ENCODE measurements at places on chromosomes 2 and 18.

DNA sequence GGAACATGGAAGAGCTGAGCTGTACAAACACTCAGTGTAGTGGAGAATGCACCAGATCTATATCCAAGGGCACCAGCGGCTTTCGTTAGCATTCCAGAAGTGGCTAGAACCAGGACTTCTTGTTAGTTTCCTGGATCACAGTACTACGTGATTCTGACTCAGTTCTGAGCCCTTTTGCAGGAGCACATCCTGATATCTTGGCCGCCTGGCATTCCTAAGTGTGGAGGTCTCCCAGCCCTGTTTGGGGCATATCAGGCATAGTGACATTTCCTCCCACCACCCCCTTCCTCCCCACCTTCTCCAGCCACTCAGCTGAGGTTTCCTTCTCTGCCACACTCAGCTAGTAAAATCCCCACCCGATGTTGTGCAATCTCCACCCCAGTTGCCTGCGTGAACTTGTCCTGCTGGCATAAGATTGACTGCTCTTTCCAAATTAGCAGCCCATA is 63.4 kb downstream of the BMP10 start:
- DNase-seq = no peak

DNA sequence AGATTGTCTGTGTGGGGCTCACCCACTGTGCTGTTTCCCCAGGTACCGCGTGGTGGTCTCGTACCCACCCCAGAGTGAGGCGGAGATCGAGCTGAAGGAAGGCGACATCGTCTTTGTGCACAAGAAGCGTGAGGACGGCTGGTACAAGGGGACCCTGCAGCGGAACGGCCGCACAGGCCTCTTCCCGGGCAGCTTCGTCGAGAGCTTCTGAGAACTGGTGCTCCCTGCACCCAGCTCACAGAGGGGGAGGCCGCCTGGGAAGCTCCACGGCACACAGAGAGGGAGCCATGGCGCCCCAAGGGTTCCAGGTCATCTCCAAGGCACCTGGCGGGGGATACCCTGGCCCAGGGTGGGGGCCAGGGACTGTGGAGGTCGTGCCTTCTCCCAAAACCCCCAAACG is 112.3 kb downstream of the SEPTIN10 start:
- DNase-seq = no peak

DNA sequence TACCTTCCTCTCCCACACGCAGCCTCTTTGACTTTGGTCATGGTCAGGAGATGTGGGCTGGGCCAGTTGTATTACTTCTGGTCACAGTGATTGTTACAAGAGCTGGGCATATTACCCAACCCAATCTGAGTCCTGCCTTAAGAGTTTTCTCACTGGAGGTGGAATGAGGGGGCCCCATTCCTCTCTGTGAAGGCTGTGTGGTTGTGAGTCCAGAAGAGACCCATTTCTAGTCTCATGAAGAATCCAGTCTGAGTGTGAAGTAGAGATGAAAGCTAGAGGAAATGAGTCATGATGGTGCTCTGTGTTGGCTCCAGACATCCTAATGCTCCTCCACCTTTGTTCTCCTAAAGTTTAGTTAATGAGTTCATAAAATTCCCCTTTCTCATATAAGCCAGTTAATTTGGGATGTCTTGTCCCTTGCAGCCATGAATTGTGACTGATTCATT is 50.8 kb upstream of the RASGRP3 start:
- no peak for DNase-seq

DNA sequence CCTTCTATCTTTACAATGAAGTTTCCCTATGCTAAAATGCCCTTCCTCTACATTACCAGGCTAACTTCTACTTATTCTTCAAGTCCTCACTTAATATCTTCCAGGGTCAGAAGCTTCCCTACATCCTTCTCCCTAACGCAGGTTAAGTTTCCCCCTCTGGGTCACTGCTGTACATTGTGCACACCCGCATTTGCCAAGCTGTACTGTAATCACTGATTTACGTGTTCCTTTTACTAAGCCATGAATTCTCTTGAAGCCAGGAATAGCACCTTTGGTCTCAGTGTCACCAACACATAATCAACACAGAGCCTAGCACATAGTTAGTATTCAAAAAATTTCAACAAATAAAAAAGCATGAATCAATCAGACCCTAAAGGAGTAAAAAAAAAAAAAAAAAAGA is 22.3 kb downstream of the ACVR1 start:
- no peak for DNase-seq

DNA sequence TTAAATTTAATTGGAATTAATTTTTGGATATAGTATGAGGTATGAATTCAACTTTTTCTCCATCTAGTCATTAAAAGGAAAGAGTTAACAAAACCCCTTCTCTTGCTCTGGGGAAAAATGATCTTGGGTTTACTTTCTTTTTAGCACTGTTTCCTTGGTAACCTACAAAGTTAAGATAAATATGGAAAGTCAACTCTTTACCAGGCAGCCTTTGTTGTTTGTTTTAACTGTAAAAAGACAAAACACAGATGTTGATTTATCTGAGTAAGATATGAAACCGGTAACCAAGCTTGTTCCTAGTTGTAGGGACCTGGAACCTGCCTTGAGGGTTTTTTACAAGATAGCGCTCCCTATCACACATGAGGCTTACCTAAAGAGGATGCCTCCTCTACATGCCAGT is 10.1 kb upstream of the SANBR start:
- no peak for DNase-seq

DNA sequence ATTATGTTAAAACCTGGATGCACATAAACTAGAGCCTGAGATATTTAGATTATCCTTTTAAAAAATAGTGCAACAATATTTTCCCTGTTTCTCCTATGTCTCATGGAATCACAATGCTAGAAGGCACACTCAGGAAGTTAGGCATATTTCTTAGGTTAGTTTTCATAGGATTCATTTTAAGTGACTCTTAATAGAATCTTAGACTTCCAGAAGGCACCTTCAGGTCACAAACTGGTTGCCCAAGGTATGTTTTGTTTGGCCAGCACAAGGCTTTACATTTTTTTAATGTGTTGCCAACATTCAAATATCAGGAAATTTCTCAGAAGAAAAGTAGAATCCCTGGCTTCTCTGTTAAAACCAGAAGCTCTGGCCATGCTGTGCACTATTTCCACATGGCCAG is 129.3 kb downstream of the LNPK start:
- no peak for DNase-seq

GRCh38 chr2:98869272-98869641 is 66.8 kb downstream of the CRACDL start:
- no peak for DNase-seq

DNA sequence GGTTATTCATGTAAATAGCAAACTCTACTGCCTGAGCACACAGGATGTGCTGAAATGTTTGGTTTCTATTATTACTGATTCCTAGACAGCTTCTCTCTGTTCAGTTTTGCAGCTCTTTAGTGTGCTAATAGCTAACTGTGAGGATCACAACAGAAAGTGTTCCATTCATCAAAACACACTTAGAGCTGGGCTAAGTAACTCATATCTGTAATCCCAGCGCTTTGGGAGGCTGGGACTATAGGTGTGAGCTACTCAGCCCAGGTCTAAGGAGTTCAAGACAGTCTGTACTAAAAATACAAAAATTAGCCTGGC is 63.2 kb downstream of the MOGAT1 start:
- no peak for DNase-seq

GRCh38 chr2:199191461-199191860 is 266.3 kb downstream of the SATB2 start:
- DNase-seq = no peak

DNA sequence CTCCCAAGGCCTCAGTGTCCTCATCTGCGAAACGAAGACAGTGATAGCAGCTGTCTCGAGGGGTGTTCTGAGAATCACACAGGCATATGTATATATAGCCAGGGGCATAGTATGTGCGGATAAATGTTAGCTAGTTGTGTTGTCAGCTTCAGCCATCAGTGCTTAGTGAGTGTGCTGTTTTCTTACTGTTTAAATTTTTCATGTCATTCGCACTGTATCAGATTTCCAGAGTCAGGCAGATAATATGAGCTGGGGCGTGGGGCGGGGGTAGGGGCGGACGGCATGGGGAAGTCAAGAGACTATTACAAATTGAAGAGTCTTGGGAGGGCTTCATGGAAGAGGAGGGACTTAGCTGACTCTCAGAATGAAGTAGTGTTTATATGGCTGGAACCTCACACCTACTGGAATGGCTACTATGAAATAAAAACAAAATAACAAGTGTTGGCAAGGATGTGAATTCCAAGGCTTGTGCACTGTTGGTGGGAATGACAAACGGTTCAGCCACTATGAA is 7.0 kb downstream of the TRAPPC12 start:
- DNase-seq = no peak

DNA sequence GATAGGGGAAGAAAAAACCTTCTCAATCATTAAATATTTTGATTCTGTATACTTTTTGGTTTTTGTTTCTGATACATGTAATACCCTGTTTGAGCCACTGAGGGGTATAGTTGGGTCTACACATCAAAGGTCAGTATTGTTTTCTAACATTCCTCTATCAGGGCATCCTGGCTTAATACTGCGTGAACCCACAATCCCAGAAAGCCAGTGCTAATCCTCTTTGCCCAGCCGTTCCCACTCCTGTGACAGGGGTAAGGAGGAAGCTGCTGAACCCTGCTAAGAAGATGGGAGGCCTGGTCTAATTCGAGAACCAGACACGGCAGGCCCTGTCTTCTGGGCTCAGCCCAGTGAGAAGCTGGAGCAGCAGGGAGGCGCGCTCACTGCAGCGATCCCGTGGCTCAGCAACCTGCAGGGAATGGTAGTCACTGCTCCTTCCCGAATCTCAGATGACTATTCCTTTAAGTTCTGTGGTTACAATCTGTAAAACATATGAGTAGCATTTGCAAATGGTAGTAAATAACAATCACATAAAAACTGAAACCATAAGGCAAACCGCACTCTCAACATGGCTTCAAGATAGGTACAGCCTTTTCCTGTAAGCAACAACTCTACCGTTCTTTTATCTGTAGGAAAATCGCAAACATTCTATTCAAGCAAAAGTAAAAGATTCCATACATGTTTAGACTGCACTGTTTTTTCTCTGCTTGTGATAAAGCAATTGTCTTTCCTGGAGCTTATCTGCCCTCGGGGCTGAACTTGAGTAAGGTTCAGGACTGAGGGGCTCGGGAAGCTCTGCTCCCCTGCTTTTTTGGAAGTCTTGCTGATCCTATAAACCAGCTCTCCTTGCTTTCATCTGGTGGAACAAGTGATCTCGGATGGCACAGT is 87.0 kb downstream of the EPB41L3 start:
- no peak for DNase-seq

- DNase-seq = no peak
Measured at GRCh38 chr2:79713131-79713785, 200.4 kb downstream of the CTNNA2 start.

DNA sequence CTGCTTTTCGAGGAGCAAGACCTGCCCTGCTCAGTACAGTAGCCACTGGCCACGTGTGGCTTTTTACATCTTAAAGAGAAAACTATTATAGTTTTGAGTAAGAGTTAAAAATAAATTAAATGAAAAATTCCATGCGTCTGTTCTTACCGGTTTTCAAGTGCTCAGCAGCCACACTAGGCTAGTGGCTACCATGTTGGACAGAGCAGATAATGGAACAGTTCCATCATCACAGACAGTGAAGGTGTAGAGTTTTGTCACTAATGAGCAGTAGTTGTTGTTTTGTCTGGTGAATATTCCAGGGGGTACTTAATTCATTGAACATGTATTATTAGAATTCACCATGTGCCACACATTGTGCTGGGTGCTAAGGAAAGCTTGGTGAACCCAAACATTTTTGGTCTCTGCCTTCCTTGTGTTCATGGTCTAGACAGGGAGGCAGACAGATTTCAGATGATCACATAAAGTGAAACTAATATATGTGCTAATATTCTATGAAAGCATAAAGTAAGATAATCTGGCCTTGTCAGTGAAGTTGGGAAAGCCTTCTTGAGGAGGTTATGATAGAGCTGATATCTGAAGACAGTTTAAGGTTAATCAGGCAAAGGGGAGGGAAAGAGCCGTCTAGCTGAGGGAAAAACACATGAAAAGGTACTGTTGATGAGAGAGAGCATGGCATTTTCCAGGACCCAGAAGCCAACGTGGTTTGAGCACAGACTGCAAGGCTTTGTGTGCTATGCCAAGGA is 1.4 kb downstream of the ALMS1 start:
- DNase-seq = no peak

GRCh38 chr2:72678024-72678423 is 147.8 kb downstream of the EXOC6B start:
- DNase-seq = no peak

- no peak for DNase-seq
Measured at GRCh38 chr2:132667706-132668105, 2.3 kb downstream of the LYPD1 start.

GRCh38 chr2:240701091-240701735 is 9.5 kb downstream of the AQP12A start:
- DNase-seq = no peak

DNA sequence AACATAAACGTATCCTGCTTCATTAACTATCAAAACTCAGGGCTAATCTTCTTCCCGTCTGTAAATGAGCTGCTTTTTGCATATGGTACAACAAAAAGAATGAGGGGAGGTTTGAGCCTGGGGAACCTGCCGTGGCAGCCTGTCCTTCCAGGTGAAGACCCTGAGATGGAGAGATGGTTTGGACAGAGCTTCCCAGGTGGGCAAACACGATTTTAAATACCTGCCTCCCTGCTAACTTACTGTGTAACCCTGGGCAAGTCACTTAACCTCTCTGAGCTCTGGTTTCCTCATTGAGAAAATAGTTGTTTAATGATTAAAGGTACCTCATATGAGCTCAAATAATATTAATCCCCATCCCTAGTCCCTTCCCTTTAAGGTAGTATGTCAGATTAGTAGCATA is 9.0 kb downstream of the EMX1 start:
- no peak for DNase-seq

DNA sequence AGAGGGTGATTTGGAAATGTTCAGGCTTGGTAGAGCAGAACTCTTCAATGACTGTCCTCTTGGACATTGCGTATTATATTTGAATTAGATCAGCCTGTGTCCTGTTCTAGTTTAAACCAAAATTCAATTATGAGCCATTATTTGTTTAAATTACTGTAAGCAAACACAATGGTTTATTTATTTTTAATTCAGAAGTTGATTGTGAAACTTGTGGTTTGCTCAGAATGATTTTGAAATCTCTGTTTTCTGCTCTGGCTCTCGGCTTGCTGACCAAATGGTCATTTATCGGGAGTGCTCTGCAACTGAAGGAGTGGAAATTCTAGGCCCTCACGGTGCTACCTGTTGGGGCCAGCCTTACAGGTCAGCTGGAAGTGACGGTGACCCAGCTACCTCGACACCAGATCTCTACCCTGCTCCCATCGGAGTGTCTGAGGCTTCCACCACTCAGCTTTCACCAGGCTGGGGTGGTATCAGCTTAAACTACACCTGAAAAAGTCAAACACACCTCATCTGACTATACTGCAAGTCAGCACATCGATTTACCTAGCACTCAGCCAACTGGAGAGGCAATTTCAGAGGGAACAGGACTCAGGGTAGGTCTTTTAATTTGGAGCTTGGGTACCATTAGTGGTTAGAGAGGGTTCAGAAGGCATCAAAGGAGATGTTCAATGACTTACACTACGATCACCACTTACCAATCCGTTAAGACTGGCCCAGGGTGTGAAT is 36.8 kb upstream of the GPD2 start:
- no peak for DNase-seq

Measured in stimulated activated CD8-positive, alpha-beta memory T cell treated with anti-CD3 and anti-CD28 coated beads, Interleukin-7, amount 100 ng/mL, for 1 hour (primary cell).